ENCODE measurements at places on chromosomes 6 and 20.
A peak's percentile ranks its signal among the peaks of the same experiment; 100 is the strongest.

DNA sequence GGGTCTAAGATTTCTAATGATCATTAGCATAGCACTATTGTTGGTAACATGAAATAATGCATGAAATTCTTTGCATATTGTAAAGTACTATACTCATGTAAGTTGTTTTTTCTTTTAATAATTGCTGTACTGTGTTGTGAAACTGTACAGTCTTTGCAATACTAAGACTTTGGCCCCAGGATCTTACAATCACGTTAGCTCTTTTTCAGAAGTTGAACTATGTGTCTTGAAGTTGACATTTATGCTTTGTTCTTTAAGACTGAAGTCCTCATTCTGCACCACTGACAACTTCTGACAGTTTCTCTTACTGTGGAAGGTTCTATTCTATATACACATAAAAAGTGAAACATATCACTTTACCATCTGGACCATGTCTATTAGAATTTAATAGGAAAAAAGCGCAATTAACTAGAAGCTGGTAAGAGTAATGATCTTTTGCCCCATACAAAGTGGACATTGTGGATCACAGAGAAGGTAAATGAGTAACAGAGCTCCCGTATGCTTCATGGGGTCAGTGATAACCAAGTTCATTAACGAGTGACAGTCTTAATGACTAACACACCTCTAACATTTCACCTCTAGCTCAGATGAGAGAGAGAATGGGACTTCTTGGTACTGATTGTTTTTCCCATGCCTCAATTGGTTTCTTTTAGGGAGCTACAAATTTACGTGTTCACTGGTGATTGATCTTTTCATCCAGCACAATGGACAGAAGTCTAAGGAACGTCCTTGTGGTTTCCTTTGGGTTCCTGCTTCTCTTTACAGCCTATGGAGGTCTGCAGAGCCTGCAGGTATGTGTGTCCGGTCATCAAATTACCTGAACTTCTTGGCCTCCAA, at the start of gene UNC93A:
UNC93A (plus strand) TSS at position 530 of the 837 bp plus-strand sequence; CDS start at position 705, 175 bp downstream.
- no peak for DNase-seq

- no peak for DNase-seq
Observed at GRCh38 chr6:439641-440167, 48.2 kb downstream of the IRF4 start.

- no peak for DNase-seq
Observed at GRCh38 chr20:38136421-38137245, 28.4 kb downstream of the TGM2 start.

DNA sequence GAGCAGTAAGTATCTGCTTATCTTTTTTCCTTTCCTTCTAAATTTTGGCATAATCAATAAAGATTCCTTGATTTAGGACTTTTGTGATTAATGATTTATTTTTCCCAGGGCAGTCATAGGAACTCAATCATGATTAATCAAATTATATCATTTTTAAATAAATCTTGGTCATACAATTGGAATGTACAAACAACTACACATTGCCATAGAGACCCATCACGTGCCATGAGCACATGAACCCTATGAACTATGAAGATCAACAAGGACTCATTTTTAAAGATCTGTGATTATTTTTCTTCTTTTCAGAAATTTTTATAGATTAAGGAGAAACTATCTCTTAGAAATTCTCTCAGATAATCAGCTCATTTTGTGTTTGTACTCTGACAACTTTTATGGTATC, 622.4 kb downstream of the BCKDHB start:
- no peak for DNase-seq

DNA sequence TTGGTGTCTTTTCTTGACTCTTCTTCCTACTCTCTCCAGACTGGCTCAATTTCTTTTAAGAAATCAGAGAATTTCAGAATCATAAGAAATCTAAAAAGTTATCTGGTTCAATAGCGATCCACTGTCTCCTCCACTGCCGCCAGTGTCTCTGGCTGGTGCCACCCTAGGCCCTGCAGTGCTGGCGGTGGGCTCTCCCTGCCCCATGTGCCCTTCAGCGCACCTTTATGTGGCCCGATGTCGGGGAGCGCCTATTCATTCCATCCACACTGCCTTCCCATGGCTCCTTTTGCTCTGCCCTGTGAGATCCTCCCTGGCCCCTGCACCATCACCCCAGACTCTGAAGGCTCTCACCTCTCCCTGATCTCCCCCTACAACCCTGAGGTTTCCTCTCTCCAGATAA, 62.8 kb downstream of the TBXT start:
- no peak for DNase-seq

- DNase-seq = peak; percentile 89
Observed at GRCh38 chr20:9838378-9839295, at the start of gene PAK5. Gene PAK5 (minus strand): TSS chr20:9839076. CDS start chr20:9644328, 194,748 bp downstream.

- DNase-seq = no peak
Observed at GRCh38 chr6:29723262-29723665, at the start of gene HLA-F. Gene HLA-F (plus strand): TSS chr6:29723434. CDS start chr6:29723464, 30 bp downstream.

GRCh38 chr6:99002831-99003230, 55.1 kb upstream of the FBXL4 start:
- no peak for DNase-seq

DNA sequence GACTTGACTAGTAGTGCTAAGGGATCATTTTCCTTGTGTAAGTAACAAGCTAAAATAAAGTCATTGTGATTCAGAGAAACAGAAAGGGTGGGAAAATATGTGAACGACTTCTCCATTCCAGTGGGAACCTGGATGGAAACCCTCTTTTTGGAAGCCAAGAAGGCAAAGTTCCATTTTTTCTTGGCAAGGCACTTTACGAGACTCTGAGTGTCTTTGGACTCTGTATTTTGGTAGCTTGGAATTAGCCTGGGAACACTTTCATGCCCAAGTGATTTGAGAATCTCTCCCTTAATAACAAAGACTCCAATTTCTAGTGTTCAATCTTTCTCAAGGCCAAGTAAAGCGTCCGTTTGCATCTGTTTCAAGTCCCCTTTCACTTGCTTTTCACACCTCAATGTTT, 100.5 kb upstream of the SASH1 start:
- DNase-seq = no peak

- DNase-seq = no peak
Observed at GRCh38 chr6:121826156-121826810, 390.8 kb downstream of the GJA1 start.

GRCh38 chr6:134060491-134061106, 8.2 kb upstream of the SLC2A12 start:
- DNase-seq = no peak

GRCh38 chr6:105886066-105886813, 199.9 kb upstream of the PRDM1 start:
- DNase-seq = no peak

DNA sequence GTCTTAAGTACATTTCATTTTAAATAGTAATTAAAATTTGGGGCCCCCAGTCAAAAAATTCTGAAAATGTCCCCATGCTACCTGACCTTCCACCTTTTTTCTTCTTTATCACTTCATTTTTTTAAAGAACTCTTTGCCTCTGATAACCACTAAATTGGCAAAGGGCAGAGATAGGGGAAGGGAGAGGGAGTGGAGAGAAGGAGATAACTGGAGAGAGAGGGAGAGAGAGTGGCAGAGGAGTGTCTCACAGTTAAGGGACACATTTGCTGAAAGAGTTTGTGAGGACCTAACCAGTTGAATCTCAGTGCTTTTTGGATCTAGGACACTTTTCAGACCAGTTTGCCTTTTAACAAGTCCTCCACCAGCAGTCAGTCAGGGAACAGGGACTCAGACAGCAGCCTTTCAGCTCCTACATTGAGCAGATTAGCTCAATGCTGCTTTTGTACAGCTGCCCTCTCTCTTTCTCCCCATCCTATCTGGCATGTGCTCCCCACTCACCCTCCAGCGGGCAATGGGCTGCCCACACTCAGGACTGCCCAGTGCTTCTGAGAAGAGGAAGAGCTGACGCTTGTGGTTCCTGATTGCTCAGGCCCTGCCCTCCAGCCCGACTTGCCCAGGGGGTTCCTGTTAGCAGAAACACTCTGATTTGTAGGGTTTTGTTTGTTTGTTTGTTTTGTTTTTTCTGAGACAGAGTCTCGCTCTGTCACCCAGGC, 14.4 kb downstream of the ARMC2 start:
- no peak for DNase-seq

- DNase-seq = no peak
Observed at GRCh38 chr6:111110036-111110435, 22.7 kb downstream of the SLC16A10 start.

GRCh38 chr20:38883981-38884733, 42.1 kb upstream of the FAM83D start:
- no peak for DNase-seq

DNA sequence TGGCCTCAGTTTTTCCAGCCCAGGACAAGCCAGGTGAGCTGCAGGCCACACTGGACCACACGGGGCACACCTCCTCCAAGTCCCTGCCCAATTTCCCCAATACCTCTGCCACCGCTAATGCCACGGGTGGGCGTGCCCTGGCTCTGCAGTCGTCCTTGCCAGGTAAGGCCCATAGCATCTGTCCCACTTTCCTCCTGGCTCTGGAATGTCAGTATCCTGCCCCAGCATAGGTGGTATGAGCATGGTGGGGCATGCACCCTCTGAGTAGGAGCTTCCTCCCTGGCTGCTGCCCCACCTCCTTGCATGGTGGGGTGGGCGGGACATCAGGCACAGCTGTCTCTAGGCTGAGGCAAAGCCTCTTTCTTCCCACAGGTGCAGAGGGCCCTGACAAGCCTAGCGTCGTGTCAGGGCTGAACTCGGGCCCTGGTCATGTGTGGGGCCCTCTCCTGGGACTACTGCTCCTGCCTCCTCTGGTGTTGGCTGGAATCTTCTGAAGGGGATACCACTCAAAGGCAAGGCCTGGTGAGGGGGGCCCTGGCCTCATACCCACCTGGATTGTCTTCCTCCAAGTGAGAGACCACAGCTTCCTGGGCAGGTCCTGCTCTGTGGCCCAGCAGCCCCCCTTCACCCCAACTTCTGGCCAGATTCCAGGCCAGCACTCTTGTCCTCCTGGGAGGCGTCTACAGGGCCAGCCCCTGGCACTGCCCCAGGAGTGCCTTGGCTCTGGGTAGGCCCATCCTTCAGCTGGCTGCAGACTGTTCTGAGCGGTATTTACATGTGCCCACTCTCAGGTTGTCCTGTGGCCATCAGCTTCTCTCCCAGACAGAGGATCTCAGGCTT, 9.1 kb downstream of the PI16 start:
- DNase-seq = no peak

GRCh38 chr6:125095580-125096301, 57.8 kb upstream of the TPD52L1 start:
- DNase-seq = no peak

- no peak for DNase-seq
Observed at GRCh38 chr6:121886223-121886830, 450.9 kb downstream of the GJA1 start.

DNA sequence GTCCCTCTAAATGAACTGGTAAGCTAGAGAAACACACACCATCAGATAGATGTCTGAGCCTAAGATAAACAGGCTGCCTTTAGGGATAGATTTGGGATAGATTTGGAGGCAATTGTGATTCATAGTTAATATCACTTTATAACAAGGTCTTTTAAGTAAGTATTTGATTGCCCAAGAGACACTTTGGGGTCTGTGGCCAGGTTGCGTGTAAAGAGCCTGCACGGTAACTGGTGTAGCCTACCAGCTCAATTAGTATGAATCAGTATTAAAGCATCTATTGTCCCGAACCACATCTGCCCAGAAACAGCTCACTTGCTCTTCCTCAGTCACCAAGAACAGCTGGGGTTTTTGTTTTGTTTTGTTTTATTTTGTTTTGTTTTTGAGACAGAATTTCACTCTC, 193.3 kb downstream of the SASH1 start:
- no peak for DNase-seq

- no peak for DNase-seq
Observed at GRCh38 chr6:68211242-68211795, 423.8 kb upstream of the ADGRB3 start.

DNA sequence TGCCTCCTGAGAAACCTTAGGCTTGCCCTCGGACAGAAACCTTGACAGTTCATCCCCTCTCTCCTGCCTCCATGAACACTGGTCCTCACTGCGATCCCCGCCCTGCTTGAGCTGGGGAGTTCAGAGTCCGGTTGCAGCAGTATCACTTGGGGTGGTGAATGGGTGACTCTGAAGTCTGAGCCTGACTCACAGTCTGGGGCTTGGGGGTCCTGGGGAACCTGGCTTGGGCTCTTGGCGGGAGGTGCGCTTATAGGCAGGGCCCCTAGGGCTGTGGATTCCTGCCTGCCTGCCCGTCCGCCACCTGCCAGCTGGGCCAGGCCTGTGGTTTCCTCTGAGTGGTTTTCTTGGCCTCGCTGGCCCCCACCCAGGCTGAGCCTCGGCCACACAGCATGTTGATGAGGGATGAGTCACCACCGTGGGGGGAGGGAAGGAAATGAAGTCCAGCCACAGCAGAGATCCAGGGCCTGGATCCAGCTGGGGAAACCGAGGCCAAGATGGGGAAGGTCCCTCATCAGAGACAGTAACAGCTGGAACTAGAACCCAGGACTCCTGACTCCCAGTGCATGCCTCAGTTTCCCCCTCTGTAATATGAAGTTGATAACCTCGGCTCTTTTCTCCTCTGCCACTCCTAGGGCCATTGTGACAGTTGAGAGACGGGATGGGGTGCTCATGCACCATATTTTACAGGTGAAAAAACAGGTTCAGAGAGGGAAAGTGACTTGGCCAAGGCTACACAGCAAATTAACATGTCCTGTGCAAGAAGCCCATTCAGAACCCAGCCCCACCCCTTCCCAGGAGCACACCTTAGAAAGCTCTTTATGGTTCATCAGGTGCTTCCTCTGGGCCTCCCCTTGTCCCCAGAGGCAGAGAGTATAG, 9.2 kb downstream of the FOXS1 start:
- no peak for DNase-seq

DNA sequence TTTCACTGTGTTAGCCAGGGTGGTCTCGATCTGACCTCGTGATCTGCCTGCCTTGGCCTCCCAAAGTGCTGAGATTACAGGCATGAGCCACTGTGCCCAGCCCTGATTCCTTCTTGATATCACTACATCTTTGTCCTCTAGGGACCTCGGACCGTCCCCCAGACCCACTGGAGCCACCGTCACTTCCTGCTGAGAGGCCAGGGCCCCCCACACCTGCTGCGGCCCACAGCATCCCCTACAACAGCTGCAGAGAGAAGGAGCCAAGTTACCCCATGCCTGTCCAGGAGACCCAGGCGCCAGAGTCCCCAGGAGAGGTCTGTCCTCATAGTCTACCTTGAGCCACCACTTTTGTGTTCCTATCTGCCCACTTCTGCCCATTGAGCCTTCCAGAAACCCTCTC, 14.6 kb downstream of the MAVS start:
- no peak for DNase-seq

GRCh38 chr6:79777713-79778579, 146.8 kb downstream of the SH3BGRL2 start:
- peak; percentile 91 for DNase-seq
